ENCODE measurements at places on chromosomes 5 and 9.

- DNase-seq = no peak
Observed at GRCh38 chr9:98873951-98874371, 66.5 kb downstream of the GALNT12 start.

- DNase-seq = no peak
Observed at GRCh38 chr9:83466351-83466750, 71.8 kb downstream of the FRMD3 start.

GRCh38 chr5:163106098-163106497 is 331.3 kb upstream of the CCNG1 start:
- DNase-seq = no peak

GRCh38 chr9:127058011-127058644 is 64.3 kb downstream of the ANGPTL2 start:
- peak; percentile 70 for DNase-seq

DNA sequence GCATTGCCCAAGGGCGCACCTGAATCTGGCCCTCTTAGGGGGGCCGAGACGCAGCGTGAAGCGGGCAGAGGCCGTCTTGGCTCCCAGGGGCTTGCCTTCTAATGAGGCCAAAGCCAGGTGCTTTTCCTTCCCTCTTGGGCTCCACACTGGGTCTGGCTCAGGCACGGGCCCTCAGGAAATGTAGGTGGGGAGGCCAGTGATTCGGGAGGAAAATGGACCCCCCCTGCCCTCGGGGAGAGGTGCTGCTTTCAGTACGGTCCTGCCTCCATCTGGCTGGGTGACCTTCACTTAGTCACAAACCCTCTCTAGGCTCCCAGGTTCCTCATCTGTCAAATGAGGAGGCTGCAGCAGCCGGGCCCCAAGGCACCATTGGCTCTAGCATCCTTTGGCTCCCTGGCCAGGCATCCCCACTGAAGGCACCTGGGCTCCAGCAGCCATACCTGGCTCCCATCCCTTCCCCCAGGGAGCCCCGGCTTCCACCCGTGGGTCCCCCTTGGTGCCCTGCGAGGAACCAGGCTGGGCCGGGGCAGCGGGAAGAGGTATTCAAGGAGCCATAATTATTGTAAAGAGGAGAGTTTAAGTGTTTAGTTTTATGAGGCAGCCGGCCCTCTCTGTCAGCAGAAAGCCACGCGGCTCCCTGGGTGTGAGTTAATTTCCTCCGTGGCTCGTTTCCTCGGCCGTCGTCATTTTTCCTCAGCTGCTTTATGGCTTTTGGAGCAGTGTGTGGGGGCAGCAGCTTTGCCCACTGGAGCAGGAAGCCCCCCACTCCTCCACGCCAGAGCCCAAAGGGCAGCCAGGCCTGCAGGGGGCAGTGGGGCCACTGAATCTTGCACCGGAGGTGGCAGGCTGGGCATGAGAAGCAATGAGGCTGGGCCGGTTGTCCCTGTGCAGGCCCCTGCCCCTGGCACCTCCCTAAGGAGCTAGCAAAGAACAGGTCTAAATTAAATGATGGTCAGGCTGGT is 24.9 kb upstream of the UNC5A start:
- no peak for DNase-seq

DNA sequence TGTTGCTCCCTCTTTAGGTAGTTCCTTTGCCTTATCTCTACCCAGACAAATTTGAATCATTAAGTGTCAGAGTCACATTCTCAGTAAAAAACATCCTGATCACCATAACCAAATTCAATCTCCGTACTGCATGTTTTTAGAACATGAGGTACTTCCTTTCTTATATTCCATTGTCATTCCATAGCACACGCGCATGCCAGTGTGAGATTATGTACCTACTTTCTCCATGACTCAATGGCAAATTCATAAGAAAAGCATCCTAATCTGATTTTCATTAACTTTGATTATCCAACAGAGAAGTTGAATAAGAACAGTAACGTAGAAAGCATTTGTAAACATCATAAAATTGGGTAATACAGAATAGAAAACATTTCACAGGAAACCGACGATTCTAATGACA is 1118.6 kb upstream of the CDH9 start:
- DNase-seq = no peak

DNA sequence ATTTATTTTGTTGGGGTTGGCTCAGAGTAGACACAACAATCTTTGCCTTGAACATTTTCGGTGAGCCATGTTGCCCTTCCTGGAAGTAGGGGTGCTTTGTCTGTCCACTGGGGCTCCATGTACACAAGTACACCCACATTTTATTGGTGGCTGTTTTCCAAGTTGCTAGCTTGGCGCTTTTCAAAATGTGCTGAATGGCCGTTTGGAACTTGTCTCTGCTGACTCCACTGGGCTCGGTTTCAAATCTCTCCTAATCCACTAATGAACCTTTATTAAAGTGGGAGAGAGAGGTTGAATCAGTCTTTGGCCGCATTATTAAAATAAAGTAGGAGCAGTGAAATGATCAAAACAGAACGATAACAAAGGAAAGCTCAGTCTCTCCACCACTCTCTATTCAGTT is 64.6 kb upstream of the TAF11L2 start:
- no peak for DNase-seq

- no peak for DNase-seq
Observed at GRCh38 chr5:146047396-146047795, 58.0 kb downstream of the PLAC8L1 start.

Data from gastrocnemius medialis (tissue), 4 donors.